ENCODE measurements at places on chromosomes 2 and 18.
A peak's percentile ranks its signal among the peaks of the same experiment; 100 is the strongest.

DNA sequence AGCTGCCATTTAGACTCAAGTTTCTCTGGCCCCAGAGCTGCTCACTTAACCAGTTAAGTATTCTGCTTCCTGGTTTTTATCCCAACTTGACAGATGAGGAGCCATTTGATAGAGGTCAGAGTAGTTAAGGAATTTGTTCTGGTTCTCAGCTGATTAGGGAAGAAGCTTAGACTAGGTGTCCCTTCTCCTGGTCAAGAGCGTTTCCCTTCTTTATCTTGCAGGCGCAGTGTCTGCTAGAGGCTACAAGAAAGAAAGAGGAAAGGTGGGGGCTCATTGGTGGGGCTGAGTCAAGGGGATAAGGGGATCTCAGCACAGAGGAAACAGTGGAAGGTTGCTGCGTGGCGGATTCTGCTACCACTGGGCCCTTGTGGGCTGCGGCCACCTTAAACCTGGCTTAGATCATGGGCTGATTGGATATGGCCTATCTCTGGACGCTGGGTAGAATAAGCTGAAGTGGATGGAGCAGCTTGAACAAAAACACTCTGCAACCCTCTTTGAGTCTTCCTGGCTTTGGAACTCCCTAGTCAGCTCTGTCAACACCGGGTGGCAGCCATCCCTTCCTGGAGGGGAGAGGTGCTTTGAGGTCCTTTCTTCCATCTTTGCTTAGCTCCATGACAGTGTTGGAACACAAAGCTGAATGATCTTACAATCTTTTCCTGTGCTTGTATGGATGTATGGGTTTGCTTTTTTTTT lies 70.8 kb downstream of the QPCT start:
- DNase-seq, result peak; percentile 64

DNA sequence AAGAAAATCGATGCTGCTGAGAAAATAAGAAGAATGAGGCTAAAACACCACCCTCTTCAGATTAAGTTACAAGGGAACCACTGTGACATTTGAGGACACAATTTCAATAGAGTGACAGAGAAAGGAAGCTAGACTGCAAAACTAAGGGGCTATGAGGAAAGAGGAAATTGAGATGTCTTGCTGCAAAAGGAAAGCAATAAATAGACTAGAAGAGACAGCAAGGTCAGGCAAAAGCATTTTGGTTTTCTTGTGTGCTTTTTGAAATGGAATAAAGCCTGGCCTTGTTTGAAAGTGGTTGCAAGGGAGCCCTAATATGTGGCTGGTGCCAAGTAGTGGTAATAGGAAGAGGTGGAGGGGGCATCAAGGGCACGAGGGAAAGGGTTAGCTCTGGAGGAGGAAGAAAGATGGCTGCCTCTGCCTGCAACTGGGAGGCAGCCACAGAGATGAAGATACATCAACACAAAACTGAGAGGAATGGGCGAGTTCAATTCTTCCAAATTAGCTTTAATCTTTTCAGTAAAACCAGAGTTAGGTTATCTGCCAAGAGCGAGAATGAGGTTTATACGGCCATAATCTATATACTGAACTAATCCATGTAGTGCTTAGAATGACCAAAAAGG lies 1.2 kb upstream of the MRO start:
- no peak for DNase-seq

- DNase-seq, result peak; percentile 17
Observed at GRCh38 chr2:235527806-235528469, 34.1 kb downstream of the AGAP1 start.

GRCh38 chr2:241910604-241911520 lies 41.3 kb downstream of the RTP5 start:
- DNase-seq, result peak; percentile 34

DNA sequence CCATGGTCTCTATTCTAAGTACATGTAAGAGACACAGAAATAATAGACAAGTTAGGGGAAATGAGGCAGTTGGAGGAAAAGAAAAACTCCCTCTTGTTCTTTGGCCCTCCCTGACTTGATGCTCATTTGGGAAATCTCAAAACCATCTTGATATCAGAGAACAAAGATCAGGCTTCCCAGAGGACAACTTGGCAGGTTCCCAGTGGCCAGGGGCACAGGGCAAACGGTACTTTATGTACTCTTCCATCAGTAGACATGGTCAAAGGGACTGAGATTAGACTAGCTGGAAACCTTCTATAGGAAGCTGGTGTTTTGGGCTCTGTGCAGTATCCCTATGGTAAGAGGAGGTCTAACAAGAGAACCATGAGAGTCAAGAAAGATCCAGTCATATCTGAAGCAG lies 56.6 kb downstream of the NCKAP5 start:
- DNase-seq, result no peak

GRCh38 chr18:54389143-54389505 lies 31.4 kb downstream of the C18orf54 start:
- no peak for DNase-seq

GRCh38 chr2:142915502-142915901 lies 38.0 kb downstream of the KYNU start:
- no peak for DNase-seq

DNA sequence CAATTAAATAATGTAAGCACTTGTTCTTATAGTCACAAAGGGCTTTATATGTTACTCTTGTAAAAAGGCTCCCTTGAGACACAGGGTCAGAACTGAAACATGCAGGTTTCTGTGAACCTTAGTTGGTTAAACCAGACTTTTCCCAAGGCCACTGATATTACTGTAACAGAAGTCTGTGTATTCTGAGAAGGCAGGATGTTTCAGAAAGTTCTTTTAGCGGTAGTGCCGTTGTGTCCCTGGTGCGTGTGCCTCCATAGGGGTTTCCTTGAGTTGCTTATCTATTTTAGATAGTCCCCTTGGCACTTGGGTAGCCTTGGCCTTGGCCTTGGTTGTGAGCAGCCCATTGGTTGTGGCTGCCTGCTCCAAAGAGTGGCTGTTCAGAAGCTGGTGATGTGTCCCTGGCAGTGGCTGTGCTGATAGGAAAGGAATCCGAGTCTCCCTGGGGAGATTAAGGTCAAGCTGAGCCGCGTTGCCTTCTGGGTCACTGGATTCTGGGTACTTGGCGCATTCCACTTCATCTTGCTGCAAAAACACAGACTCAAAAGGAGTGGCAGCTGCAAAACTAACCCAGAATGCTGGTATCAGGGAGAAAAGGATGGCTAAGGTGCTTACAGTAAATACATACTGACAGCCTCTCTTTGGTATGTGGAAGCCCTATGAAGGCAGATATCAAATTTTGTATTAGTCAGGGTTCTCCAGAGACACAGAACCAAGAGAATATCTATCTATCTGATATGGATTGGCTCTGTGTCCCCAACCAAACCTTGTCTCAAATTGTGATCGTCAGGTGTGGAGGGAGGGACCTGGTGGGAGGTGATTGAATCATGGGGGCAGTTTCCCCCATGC lies 69.7 kb downstream of the FHOD3 start:
- DNase-seq, result no peak

DNA sequence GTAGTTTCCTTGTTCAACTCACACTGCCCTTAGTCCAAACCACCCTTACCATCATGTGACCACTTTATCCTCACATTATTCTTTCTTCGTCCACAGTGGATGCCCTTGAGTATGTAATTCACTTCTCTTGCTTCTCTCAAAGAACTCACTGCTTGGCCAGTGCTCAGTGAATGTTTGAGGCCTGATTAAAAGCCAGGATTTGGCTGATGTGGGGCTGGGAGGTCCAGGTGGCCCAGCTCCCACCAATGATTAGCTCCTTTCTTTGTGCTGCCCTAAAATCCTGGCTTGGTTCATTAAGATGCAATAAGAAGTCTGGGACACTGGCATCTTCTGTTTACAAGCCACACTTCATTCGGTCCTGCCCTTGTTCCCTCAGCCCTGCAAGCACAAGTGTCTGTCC lies 97.8 kb upstream of the CELF4 start:
- DNase-seq, result no peak

DNA sequence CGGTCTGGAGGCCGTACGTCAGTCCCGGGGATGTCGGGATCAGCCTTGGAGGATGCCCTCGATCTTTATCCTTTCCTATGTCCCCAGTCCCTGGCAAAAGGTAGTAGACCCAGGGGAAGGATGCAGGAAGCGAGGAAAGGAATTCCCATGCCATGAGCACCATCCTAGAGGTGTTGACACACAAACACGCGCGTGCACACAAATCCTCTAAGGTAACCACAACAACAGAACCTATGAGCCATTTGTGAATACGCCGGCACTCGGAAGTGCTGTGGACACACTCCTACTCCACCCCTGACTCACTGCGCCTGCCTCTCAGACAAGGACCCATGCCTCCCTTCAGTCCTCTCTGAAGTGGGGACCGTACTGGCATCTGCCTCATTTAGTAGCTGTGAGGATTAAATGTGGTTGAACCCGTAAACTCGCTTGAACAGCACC lies 11.3 kb upstream of the MLPH start:
- DNase-seq, result peak; percentile 55

DNA sequence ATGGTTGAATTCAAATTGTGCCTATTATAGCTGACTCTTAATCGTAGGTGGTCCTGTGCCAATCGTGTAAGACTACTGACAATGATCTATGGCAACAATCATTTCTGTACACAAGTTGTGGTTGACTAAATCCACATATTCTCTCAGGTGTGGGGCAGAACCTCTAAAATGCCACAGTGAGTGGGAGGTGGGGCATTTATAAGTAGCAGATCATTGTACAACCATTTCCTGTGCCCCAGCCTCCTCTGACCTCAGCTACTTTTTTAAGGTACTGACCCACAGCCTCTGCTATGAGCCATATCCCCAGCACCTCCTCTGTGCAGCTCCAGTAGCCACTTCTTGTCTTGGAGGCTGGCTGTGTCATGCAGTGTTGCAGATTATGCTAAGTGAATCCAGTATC lies 48.6 kb upstream of the RAPH1 start:
- DNase-seq, result peak; percentile 63

- no peak for DNase-seq
Observed at GRCh38 chr2:69375494-69376353, 11.3 kb downstream of the GFPT1 start.

DNA sequence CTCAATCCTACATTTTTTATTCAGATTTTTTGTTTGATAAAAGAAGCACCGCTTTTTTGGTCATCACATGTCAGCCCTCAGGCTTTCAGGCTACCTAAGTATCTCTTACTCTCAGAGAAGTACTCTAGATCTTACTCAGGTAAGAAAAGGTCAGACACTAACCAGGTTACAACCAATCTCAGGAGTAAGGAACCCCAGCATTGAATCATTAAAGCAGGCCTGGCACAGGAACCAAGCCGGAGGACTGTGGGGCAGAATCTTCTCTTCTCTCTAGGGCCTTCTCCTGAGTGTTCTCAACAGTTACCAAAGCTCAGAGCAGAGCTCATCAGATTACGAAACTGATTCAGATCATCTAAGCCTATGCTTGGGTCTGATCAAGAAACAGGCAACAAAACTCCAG lies 28.2 kb downstream of the RBMS1 start:
- DNase-seq, result no peak

DNA sequence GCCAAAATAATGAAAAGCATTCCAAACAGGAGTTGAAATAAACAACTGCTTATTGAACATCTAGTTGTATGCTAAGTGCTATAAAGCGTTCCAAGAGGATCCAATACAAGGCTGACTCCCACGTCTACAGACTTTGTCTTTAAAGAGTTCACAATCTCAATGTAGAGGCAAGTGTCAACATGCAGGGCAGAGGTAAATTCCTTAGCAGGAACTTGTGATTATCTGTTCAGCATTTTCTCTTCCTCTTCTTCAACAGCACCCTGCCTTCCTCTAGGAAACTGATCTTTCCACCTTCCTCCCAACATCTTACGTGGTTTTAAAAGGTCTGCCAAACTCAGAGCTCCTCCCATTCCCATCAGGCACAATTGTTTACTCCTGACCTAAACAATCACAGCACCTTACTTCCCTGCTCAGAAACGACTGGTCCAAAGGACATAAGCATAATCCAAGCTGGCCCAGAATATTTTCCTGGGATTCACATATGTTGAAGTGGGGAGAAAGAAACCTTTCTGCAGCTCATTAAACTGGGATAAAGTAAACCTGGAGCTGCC lies 83.9 kb downstream of the ITSN2 start:
- no peak for DNase-seq

DNA sequence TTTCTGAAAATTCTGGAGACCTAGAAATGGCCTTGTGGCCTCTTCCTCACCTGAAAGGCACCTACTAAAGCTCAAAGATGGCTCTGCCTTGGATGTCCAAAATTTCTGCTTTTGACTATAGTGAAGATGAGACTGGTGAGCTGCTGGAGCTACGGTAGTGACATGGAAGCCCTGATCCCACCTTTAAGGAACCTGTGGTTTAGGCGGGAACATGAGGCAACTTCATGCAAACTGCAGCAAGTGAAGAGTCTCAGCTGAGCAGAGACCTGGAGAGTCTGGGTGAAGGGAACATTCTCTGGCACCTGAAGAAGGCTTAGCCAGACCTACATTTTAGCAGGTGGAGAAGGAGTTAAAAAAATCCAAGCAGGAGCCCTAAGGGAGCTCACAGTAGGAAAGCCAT lies 40.0 kb downstream of the GORASP2 start:
- no peak for DNase-seq

DNA sequence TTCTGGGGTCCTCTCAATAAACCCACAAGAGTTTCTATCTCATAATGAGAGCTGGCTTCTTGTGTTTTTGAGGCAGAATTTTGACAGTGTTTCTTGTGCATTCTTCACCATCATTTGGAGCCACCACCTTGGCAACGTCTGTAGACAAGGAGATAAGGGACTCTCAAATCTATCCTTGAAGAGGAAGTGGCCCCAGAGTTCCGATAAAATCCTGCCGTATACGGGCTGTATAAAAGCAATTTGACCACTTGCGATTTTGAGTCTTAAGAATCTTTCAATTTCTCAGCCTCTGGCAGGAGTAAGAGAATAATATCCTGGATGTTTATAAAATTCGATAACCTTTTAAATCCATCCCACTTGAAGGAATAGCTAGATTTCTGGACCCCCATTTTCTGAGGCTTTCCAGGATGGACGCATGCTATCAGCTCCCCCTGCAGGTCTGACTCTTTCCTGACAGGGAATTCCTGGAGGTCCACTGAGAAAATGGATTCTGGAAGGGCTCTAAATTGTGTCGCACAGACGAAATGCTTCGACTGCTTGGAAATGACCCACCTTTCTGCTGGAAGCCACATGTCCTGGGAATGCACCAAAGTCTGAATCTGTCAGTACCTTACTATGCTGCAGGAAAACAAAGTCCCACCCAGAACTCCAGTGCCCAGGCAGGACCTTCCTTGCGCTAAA lies 54.1 kb downstream of the E2F6 start:
- peak; percentile 49 for DNase-seq

Data from fibroblast of skin of abdomen (primary cell).